ENCODE measurements at places on chromosomes 2 and 18.

GRCh38 chr2:106104332-106105062 is 89.6 kb downstream of the UXS1 start:
- DNase-seq: peak; percentile 60

DNA sequence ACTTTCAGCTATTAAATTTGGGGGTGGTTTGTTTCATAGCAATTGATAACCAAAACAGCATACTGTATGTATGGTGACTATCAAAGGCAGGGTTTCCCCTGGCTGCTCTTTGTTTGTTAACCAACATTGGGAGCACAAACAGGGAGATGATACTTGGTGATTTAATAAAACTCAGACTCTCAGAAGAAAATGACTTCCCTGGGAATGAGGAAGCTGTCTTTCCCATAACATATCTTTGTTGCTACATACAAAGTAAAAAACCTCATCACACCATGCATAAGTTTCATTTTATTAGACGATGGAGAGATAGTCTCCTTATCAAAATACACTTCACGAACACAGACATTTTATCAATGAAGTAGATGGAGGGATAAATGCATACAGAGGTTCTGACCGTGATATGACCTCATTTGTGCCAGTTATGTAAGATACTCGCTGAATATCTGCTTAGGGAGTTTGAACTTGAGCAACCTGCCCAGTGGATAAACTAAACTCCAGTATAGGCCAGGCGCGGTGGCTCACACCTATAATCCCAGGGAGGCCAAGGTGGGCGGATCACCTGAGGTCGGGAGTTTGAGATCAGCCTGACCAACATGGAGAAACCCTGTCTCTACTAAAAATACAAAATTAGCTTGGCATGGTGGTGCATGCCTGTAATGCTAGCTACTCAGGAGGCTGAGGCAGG is 3.8 kb upstream of the NFE2L2 start:
- no peak for DNase-seq

DNA sequence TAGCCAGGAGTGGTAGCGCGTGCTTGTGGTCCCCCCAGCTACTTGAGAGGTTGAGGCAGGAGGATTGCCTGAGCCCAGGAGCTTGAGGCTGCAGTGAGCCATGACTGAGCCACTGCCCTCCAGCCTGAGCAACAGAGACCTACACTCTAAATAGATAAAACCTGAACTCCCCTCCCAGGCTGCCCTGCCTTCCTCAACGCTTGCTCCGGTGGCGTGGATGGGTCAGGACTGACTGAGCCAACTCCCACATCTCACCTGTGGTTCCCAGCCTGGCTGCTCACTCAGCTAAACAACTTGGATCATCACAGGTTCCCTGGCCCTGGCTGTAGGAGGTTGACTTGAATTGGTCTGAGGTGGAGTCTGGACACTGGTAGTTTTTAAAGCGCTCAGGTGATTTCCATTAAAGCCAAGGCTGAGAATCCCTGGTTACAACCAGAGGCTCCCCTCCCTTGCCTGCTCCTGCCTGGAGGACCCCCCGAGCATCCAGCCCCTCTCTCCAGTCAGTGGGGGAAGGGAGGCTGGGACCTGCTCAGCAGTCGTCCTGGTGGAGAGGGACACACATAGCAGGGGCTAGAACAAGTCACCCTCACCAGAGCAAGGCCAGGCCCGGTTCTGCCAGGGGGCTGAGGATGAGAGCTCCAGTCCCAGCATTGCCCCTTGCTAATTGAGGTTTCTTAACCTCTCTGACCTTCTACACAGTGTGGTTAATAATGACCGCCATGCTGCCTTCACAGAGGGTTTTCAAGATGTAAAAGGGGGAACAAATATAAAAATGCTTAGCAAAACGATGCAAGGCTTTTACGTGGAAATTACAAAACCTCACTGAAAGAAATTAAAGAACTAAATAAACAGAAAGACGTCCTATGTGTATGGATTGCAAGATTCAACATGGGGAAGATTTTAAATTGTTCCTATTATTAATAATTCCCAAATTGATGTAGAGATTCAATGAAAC is 46.9 kb upstream of the TAF1B start:
- no peak for DNase-seq

GRCh38 chr2:74252862-74253261 is 54.4 kb downstream of the MTHFD2 start:
- DNase-seq: no peak

- DNase-seq: no peak
Measured at GRCh38 chr2:109164739-109165221, 35.8 kb downstream of the SH3RF3 start.

GRCh38 chr18:79604913-79605880 is 74.4 kb upstream of the CTDP1 start:
- no peak for DNase-seq

GRCh38 chr18:23106575-23106974 is 28.7 kb upstream of the CABLES1 start:
- DNase-seq: no peak

- no peak for DNase-seq
Measured at GRCh38 chr18:50721006-50721405, 98.8 kb downstream of the MRO start.

DNA sequence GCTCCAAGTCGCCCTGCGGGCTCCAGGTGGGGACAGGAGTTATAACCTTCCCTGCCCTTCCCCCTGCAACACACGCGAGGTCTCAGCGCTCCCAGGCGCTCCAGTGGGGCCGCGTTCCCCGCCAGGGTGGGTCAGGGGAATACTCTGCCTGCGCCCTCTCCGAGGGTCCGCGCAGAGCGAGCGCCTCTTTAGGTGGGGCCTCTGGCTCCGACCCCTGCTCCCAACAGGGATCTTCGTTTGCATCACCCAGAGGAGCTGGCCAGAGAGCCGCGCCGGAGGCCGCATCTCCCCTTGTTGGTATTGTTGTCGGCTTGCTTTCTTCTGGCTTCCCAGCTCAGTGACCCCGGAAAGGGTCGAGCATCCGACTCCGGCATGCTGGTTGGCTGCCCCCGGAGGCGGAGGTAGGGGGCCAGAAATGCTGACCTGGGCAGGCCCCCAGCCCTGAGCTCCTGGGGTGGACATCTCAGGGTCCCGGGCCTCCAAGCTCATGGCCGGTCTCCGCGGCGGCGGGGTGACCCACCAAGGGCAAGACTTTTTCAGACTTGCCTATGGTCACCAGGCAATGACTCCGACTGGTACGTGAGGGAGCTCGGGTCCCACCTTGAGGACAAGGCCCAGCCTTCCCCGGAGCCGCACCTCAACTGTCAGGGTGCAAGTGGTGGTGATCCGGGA is 11.2 kb upstream of the EN1 start:
- no peak for DNase-seq

DNA sequence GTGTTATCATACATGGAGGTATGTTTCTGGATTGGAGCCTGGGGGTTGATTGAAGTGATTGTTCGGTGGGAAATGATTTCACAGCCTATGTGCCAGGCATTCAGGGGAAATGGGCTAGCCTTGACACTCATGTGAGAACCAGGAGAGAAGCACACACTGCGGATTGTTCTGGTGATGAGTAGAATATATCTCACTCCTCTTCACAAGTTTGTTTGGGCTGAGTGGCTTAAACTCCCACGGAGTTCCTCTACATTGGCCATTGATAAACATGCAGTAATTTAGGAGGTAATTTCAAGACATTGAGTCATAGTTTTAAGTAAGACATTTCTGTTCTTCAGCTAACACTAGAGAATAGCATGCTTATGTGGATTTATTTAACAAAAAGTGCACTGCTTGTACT is 498.9 kb upstream of the NETO1 start:
- no peak for DNase-seq

DNA sequence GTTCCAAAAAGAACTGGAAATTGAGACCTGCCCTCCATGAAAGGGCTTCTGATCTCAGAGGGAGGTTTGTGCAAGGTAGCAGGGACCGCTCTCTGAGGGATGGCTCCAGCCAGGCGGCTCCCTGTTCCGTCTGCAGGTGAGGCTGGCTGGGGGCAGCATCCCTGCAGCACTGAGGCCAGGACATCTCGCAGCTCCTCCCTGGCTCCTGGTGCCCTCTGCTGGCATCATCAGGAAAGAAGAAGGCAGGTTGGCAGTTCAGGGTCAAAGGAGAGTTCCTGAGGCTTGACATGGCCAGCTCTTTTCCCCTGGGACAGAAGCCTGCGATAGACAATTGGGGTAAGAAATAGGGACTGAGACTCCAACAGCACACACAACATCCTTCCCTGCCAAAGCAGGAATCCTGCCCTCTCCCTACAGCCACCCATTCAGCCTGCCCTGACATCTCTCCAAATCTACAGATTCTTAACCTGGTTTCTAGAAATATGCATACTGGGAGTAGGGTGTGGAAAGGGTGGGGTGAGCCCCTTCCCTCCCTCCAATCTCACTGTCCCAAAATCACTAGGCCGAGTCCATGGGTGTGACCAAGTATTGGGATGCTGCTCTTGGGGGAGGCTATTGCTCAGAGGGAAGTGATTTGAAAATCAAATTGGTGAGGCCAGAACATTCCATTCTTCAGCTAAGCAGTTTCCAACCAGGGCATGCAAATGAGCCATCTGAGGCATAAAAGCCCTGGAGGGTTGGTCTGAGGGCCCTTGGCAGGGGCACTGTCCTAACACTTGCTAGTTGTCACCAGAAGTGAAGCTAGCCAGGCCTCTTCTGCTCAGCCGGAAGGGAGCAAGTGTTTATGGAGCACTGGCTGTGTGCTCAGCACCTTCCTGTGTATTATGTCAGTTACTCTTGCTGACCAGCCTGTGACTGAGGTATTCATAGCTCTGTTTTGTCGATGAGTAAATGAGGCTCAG is 185.4 kb downstream of the TFCP2L1 start:
- DNase-seq: no peak

GRCh38 chr2:156399950-156400705 is 36.1 kb upstream of the GPD2 start:
- DNase-seq: peak; percentile 55
